ENCODE measurements at places on chromosomes 13 and 19. TPM values are rescaled to one million over a fixed set of nuclear protein-coding genes. Genes with fewer than 3 reads are reported as not detected.
A peak's percentile ranks its signal among the peaks of the same experiment; 100 is the strongest.

DNA sequence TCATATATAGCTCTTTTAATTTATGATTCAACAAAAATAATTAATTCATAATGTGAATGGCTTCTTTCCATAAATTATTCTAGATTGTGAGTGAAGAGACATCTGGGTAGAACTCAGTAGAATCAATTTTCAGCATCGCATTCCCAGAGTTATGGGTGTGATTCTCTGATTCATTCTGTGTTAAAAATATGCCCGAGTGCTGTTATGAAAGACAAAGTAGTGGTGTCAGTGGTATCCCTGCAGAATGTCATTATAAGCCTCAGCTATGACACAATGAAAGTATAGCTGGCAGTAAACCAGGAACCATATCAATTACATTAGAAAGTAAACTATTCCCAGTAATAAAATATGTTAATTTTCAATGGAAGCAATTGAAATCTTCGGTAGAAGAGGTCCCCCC, 480.5 kb upstream of the SLITRK1 start:
- DNase-seq: peak; percentile 60

GRCh38 chr13:64453831-64454230, 2776.3 kb downstream of the PCDH9 start:
- no peak for DNase-seq

DNA sequence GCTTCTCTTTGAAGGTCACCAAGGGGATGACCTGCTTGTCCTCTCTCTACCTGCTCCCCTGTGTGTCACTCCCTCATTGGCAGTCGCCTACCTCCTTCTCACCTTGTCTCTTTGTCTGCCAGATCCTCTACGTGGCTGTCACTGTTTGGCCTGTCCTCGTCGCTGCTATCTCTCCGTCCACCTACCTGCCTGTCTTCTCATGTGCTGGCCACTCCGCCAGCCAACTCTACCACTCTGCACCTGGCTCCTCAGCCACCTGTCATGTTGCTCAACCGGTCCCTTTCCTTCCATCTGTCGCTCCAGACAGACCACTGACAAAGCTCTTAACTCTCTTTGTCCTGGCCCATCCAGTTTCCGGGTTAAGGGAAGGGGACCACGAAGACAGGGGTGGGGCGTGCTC, at the start of gene KLK12:
Gene KLK12, minus strand, starts transcription at position 299 of the 400 bp plus-strand sequence. CDS start 381 bp downstream, outside the sequence.
- no peak for DNase-seq

DNA sequence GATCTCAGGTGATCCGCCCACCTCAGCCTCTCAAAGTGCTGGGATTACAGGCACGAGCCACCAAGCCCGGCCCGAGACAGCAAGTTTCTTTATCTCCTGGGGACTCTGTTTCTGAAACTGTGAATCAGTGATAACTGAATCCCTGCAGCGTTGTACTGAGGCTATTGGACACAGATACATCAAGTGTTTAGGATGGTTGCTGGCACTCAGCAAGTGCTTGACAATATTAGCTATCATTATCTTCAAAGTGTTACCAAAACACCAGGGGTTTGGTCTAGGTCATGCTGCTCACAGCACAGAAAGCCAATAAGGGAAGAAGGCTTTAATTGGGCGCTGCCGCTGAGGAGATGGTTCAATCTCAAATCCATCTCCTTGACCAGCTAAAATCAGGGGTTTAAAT, 20.5 kb upstream of the PNMA8C start:
- DNase-seq: no peak

The RAB3A gene
- total RNA-seq: 8.9 TPM

GRCh38 chr13:21020176-21020575, 41.2 kb downstream of the LATS2 start:
- DNase-seq: no peak

DNA sequence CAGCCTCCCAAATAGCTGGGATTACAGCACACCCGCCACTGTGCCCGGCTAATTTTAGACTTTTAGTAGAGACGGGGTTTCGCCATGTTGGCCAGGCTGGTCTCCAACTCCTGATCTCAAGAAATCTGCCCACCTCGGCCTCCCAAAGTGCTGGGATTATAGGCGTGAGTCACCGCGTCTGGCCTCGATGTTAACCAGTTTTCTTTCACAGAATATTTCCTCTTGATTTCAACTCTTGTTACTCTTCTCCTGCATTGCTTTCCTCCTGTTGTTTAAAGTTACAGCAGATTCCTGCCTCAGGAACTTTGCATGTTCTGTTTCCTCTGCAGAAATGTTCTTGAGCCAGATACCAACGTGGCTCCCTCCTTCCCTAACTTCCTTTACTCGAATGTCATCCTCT, 3.7 kb upstream of the PEX11G start:
- no peak for DNase-seq

DNA sequence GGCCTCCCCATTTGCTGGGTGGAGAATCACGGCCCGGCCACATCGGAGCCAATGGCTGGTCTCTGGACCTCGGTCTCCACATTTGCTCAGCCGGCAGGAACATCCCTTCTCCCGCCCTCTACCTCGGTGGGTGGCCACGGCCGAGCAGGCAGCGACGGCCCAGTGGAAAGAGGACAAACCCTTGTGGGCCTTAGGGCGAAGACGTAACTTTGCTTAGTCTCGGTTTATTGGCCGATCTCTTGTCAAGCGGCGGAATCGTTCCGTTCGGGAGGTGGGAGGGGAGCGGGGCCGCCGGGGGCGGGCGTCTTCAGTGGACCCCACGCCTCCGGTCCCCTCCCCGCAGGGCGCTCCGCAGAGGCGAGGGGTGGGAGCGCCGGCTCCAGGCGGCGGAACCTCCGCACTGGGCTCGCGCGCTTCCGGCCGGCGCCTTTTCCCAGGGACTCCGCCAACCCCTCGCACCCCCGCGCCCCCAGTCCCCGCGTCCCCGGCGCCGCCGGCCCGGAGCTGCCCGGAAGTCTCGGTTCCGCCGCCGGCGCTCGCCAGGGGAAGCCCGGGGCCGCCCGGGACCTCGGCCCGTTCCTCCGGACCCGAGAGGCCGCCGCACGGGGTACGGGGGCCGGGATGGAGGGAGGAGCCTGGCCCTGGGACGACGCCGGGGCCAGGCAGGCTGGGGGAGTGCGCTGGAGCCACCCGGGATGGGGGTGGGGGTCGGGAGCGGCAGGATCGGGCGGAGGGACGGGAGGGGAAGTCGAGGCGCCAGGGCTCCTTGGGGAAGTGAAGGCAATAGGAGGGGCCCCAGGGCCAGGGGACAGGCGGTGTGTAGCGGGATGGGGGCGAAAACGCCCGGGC, at the start of gene ZNF580:
Gene ZNF580, plus strand, starts transcription at position 426 of the 849 bp plus-strand sequence. CDS start 1,507 bp downstream, outside the sequence.
- DNase-seq: peak; percentile 80

The MTUS2 gene
- 0.14 TPM for total RNA-seq

GRCh38 chr13:112772929-112773328, 83.1 kb downstream of the ATP11A start:
- no peak for DNase-seq

DNA sequence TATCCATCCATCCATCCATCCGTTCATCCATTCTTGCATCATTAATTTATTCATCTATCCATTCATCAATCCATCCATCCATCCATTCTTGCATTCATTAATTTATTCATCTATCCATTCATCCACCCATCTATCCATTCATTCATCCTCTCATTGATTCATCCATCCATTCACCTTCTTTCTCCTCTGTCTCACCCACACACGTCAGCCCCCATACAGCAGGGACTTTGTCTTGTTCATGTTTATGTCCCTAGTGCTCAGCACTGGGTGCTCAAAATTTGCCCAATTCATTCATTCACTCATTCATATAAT, 683 bp upstream of the AP1M2 start:
- DNase-seq: no peak

The FPR2 gene
- total RNA-seq: not detected

GRCh38 chr13:23922005-23922932, 25.0 kb upstream of the C1QTNF9B start:
- no peak for DNase-seq

DNA sequence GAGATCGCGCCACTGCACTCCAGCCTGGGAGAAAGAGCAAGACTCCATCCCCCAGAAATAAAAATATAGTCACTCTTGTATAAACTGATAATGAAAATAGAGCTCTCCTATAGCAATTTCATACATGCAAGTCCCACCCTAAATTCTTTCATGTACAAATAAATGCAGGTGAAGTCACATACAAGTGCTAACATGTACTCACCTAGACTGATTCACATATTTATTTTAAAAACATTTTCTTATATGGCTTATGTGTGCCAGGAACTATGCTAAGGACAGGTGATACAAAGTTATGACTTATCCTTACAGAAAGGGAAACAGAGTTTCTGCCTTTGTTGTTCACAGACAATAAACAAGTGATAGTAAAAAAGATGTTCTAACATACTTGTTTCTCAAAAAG, 32.0 kb downstream of the USP12 start:
- no peak for DNase-seq

DNA sequence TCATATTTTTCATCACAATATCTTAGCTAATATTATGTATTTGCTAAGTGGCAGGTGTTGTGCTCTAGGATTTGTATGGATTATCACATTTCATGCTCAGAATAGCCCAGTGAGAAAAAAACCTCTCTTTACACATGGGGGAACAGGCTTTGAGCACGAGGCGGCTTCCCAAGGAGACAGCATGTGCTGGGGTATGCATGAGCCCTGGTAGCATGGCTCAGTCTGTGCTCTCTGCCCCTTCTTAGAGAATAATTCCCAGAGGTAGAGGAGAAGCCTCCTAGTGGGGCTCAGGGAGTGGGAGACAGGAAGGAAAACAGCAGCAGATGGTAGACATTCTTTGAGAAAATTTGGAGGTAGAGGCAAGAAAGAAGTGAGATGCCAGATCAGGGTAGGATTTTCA, 31.6 kb downstream of the RNASEH2B start:
- no peak for DNase-seq

DNA sequence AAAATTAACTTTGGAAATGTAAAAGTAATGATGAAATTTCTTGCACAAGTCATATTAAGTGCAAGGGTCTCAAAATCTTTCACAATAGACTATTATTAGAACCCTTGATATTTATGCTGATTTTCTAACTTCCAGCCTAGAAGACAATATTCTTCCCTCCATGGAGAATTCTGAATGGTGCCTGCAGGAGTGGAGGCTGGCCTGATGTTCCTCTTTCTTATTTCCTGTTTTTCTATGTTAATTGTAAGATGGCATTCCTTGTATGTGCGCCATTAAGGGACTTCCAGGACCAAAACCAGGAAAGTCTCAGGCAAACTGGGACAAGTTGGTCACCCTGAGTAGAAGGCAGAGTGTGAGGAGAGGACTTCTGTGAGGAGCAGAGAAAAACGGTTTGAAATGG, 294.9 kb downstream of the DLEU7 start:
- DNase-seq: no peak

DNA sequence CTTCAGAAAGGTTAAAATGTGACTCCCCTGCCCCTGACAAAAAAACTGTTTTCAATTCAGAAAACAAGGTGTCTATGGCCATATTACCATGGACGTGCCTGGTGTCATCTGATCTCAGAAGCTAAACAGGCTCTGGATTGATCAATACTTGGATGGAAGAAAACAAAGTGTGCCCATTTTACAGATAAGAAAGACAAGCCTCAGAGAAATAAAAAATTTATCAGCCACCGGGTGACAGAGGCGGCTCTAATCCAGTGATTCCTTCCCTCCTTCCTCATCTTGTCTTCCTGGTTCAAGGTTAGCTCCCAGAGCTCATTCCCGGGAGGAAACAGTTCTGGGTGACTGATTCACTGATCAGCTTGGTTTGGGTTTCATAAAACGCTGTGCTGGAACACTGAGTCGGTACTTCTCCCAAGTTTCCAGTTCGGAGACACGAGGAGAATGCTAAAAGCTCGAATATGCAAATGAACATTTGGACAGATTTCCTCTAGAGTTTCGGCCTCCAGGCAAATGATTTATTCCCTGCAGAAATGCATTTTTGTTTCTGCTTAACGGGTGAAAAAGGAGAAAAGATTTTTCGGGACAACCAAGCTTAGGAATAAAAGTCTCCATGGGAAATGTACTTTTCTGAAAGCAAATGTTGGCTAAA, 211.2 kb downstream of the UQCRFS1 start:
- no peak for DNase-seq

DNA sequence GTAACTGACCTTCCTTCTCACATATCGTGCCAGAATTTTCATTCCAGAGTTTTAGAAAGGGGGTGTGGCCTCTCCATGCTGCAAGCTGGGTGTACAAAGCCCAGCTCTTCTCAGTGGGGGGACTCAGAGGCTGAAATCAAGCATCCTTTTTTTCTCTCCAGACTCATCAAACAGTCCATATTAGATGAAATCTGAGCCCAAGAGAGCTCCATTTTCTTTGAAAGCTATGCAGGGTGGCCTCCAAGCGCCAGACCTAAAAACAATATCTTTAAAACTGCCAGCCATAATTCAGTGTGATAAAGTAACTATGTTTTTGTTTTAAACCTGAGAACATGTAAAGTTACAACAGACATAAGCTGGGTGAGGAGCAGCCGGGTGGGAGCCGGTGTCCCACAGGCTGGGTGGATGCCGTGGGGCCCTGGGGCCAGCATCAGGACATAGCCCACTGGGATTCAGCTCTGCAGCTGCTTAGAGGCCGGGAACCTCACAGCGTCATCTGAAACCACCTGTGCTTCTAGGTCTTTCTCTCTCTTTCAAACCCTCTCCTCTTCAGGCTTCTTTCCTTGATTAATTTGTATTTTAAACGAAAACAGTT, 249.2 kb downstream of the ZNF536 start:
- no peak for DNase-seq

DNA sequence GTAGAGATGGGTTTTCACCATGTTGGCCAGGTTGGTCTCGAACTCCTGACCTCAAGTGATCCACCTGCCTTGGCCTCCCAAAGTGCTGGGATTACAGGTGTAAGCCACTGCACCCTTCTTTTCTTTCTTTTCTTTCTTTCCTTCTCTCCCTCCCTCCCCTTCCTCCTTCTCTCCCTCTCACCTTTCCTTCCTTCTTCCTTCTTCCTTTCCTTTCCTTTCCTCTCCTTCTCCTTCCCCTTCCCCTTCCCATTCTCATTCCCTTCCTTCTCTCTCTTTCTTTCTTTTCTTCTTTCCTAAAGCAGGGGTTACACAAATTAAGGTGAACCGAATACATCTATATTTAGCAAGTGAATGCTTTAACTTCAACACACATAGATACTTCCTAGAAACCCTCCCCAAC, 58.0 kb upstream of the URI1 start:
- DNase-seq: no peak

DNA sequence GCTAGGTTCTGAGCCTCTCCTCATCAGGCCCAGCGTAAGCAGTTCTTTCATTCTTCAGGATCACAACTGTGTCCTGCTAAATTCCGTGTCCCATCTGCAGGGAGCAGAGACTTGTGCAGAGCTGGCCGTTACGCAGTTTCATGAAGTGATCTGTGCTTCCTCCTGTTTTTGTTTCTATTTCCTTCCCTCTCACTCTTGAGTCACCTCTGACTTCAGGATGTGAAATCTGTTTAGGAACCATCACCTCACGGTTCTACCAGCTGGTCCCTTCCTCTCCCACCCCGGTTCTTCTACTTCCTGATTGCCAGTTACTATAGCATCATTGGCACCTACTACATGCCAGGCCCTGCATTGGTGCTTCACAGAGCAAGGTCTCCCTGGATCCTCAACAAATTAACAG, 8.5 kb downstream of the MAU2 start:
- DNase-seq: no peak

GRCh38 chr19:10091895-10092641, 6.0 kb downstream of the SHFL start:
- no peak for DNase-seq

The ZNF737 gene
- total RNA-seq: 2.7 TPM

GRCh38 chr13:69857183-69857821, 250.3 kb upstream of the ATXN8OS start:
- peak; percentile 13 for DNase-seq

- DNase-seq: no peak
Observed at GRCh38 chr19:40223135-40223822, 3.2 kb downstream of the CCNP start.

The KLK3 gene
- total RNA-seq: not detected

- no peak for DNase-seq
Observed at GRCh38 chr19:45215391-45216191, 29.6 kb downstream of the EXOC3L2 start.

The DLL3 gene
- 0.27 TPM for total RNA-seq

The CGB7 gene
- total RNA-seq: 2.0 TPM

Data from HFFc6 (cell line).